ENCODE measurements at places on chromosomes 4 and X.

DNA sequence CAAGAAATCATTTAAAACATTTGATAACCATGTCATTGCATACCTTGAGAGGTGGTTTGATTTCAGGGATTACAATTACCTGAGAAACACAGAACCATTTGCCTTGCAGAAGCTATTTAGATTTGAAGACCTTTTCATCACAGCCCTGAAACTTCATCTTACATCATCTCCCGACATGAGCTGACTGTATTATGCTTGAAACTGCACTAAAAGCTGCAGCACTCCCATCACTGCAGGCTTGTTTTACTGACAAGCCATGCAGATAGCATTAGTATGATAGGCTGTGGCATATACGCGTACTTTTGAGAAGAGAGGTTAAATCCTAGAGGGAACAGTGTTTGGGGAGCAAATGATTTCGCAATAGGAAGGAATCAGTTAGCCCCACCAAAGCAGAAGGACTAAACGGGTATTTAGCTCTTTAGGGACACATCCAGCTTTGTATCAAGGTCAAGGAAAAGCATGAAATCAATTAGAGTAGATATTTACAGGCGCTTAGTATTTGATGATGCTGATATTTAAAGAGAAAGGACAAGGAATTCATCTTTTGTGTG is 133.2 kb upstream of the DIAPH2 start:
- DNase-seq: no peak

- no peak for DNase-seq
Measured at GRCh38 chr4:6991249-6991648, 51.9 kb upstream of the TADA2B start.

- no peak for DNase-seq
Measured at GRCh38 chrX:119602701-119603255, 3.4 kb downstream of the NKRF start.

- DNase-seq: no peak
Measured at GRCh38 chr4:123503698-123504363, 107.2 kb downstream of the SPRY1 start.

DNA sequence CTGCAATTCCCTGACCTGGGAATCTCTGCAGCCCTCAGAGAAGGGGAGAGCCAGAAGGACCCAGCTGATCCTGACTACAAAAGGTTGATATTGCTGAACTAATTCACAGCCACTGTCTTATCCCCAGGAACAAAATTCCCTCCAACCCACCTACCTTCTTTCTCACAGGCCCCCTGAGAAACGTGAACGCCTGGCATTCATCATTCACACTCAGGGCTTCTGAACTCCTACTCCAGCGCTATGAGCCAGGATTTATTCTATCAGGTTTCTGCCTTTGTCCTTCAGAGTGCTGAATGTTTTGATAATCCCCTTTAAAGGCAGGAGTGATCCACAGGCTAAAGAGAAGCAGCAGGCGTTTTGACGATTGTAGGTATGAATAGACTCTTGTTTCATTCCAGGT is 76.5 kb downstream of the KCNIP4 start:
- DNase-seq: no peak

Measured in immature natural killer cell (primary cell).